Naive thymus-derived CD8-positive, alpha-beta T cell (primary cell): ENCODE measurements at places on chromosomes 4 and X. TPM values are rescaled to one million over a fixed set of nuclear protein-coding genes. Genes with fewer than 3 reads are reported as not detected.
A peak's percentile ranks its signal among the peaks of the same experiment; 100 is the strongest.

The PAK3 gene
- not detected for polyA plus RNA-seq

DNA sequence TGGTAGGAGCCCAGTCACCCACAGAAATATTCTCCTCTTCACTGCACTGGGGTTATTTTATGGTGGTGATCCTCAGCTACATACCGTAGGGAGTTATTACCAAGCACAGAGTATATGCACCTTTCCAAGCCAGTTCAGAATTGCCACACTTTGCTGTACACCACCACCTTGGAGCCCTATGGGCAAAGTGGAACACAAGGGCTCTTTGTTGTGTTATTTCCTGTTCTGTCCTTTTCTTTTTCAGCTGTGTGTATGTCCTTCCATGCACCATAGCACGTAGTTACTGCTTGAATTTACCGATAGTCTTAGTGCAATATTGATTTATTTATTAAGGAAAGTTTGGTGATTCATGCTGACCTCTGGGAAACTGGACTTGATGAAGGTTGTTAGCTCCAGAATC lies 8.3 kb downstream of the RNF128 start:
- DNase-seq = no peak

The AMTN gene
- polyA plus RNA-seq = not detected

DNA sequence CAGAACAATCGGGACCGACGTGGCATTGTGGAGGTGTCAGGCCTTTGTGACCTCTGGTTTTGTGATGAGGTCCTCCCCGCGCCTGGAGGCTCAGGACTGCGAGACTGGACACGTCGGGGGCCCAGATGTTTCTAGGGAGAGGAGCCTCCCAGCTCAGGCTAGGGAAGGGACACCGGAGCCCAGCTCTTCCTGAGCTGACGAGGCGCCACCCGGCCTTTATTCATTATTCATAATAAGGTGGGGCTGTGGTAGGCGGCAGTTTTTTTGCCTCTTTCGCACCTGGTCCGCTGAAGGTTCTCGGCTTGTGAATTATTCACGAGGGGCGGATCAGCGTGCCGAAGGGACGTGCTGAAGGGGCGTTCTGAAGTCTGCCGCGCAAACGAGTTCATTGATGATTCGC lies 2.3 kb upstream of the UBA1 start:
- peak; percentile 25 for DNase-seq

The TBCK gene
- polyA plus RNA-seq = 21.9 TPM

The OSTC gene
- 125 TPM for polyA plus RNA-seq

GRCh38 chr4:146053891-146054290 lies 115.3 kb upstream of the ZNF827 start:
- DNase-seq = no peak
